Activated naive CD4-positive, alpha-beta T cell (primary cell): ENCODE measurements at places on chromosomes 16 and 17.

GRCh38 chr16:4917117-4917516 lies 19.8 kb downstream of the PPL start:
- DNase-seq = no peak

DNA sequence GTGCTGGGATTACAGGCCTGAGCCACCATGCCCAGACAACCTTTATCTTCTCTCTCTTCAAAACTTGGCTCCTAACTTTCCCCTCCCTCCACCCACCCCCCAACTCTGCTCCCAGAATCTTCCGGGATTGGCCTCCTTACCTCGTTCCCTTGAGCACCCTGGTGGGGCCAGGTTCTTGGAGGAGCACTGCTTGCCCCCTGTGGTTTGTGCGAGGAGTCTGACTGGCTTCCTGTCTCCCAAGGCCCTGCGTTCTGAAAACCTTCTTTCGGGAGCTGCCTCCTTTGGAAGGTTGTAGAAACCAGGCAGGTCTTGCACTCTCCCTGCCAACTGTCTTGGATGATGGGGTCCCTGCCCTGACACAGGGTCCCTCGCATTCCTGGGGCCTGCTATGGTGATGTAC lies 19.8 kb downstream of the PLXDC1 start:
- DNase-seq = no peak

GRCh38 chr17:56310782-56311181 lies 157.5 kb downstream of the ANKFN1 start:
- DNase-seq = no peak

- no peak for DNase-seq
Measured at GRCh38 chr16:82755570-82756282, 129.0 kb downstream of the CDH13 start.

DNA sequence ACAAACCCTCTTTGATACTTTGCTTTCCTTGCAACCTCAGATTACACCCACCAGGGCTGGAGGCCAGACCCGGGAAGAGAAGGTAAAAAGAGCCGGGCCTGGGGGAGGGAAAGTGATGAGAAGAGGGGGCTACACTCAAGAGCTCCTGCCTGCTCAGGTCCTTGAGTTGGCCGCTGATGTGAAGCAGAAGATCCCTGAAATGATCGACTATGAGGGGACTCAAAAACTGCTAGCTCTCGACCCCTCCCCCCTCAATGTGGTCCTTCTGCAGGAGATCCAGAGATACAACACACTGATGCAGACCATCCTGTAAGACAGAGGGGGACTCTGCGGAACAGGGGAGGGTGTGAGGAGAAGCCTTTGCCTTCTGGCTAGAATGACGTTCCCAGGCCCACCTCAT lies 2.8 kb upstream of the KDM6B start:
- no peak for DNase-seq

GRCh38 chr16:70805787-70806186 lies 4.8 kb upstream of the VAC14 start:
- DNase-seq = no peak

- DNase-seq = no peak
Measured at GRCh38 chr16:72665701-72666100, 382.2 kb downstream of the ZFHX3 start.

GRCh38 chr16:13390986-13391305 lies 489.5 kb downstream of the SHISA9 start:
- no peak for DNase-seq

GRCh38 chr16:72705801-72706200 lies 342.1 kb downstream of the ZFHX3 start:
- DNase-seq = no peak

- no peak for DNase-seq
Measured at GRCh38 chr16:46961373-46962353, 11.8 kb downstream of the DNAJA2 start.

- no peak for DNase-seq
Measured at GRCh38 chr16:57140931-57141668, 44.7 kb downstream of the PSME3IP1 start.

- no peak for DNase-seq
Measured at GRCh38 chr16:70561623-70562022, 38.0 kb downstream of the SF3B3 start.

DNA sequence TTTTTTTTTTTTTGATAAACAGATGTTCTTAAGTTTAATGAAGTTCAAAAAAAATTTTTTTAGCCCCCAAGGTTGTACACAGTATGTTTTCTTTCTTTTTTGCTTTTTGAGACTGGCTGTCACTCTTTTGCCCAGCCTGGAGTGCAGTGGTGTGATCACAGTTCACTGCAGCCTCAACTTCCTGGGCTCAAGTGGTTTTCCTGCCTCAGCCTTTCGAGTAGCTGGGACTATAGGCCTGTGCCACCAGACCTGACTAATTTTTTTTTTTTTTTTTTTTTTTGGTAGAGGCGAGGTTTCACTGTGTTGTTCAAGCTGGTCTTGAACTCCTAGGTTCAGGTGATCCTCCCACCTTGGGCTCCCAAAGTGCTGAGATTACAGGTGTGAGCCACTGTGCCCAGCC lies 12.8 kb downstream of the ITGAE start:
- no peak for DNase-seq

DNA sequence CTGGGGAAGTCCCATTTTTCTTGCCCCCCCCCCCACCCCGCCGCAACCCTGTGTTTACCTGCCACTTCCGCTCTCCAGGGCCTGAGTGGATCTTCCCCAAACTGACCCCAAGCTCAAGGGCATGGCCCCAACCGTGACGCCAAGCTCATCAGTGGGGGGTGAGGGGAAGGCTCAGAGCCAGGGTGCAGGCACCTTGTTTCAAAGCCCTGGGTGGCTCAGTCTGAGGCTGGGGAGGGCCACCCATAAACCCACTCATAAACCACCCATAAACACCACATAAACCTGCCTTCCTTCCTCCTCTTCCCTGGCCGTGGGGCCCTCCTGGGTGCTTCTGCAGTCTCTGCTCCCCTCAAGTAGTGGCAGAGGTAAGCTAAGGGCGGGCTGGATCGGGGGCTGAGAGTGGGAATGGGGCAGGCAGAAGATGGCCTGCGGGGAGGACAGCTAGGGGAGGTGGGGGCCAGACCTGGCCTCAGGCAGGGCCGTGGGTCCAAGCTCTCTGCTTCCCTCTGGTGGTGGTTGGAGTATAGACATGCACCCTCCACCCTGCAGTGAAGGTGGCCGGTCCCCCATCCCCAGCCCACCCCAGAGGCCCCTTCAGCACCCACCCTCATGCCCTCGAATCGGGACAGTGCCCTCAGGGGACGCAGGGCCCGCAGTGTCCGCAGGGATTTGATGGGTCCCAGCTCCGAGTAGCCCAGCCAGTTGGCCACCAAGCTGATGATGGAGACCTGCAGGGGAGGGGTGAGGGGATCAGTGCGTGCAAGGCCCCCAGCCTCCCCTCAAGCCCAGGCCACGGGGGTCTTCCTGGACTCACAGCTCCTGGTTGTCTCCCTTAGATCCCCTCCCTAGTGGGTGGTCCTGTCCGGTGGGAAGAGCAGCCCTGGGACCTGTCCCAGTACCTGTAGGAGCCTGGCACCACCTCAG lies 14.6 kb upstream of the CD79B start:
- peak; percentile 29 for DNase-seq
